Head of caudate nucleus (tissue), 42 donors: ENCODE measurements at places on chromosomes 1 and 21.

DNA sequence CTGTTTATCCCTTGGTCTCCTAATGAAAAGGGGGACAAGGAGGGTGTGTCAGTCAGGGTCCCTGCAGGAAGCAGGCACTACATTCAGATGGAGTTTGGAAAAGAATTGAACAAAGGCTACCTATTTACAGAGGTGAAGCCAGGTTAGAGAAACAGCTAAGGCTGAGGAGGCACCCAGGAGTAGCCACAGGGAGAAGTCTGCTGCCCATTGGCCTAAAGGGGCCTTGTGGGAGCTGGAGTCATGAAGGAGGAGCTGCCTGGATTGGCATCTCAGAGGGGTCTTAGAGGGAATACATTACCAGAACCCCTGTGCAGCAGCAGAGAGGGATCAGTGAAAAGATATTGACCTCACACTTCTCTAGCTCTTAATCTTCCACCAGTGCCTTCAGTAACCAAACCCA lies 31.2 kb upstream of the USP24 start:
- no peak for DNase-seq

- DNase-seq, result no peak
Measured at GRCh38 chr1:235831148-235831547, 35.6 kb downstream of the LYST start.

GRCh38 chr21:17644186-17644585 lies 31.5 kb upstream of the BTG3 start:
- no peak for DNase-seq

DNA sequence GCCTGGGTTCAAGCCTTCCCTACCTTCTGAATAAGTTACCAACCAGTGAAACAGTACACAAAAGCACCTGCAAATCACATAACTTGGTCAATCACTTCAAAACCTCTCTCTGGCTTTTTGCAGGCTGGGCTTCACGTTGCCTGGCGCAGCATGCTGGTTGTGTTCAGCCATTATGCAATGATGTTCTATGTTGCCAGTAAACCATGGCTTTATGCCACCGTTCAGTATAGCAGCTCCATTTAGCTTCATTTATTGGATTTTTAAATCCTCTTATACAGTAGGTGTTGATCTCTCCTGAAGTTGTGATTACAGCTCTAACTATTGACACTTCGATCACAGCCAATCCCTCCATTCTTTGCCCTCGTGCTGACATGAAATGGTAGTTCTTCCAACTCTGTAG lies 233.6 kb upstream of the PTBP2 start:
- no peak for DNase-seq

GRCh38 chr1:201882665-201883132 lies 6.0 kb upstream of the SHISA4 start:
- peak; percentile 72 for DNase-seq

DNA sequence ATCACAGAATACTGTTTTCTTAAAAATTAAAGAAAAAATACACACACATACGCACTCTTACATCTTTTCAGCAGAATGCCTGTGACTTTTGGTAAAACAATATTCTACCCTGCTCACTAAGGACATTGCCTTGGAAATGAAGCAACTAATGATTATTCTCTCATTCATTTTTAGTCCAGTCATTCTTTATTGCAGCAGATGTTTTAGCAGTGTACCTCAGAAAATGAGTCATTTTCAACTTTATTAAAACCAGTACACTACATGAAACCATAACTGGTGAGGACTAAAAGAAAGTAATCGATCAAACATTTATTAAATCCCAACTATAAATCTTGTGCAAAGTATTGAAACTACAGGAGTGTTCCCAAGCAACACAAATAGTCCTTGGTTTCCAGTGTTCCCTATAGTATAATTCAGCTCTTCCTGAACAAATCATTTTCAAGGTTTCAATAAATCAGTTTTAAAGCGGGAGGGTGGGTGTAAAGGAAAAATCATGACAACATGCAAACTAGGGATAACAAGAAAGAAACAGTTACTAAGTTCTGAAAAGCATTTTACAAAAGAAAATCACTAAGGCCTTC lies 114.2 kb downstream of the ADGRL4 start:
- no peak for DNase-seq

- no peak for DNase-seq
Measured at GRCh38 chr1:203631946-203632345, 5.3 kb downstream of the ATP2B4 start.

DNA sequence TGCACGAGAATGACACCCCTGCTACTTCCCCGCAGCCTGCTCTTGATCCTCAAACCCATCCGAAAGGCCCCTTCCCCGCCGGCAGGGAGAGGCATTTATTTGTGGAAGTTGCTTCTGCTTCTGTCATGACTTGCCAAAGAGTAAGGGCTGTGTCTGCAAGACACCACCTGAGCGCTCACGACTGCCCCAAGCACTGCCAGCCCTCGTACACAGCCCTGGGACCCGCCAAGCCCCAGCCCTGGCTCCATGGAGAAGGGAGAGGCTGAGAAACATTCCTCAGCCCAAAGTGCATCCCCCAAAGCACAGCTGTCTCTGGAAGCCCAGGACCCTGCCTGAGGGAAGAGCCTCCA lies 6.3 kb upstream of the TPRG1L start:
- no peak for DNase-seq

DNA sequence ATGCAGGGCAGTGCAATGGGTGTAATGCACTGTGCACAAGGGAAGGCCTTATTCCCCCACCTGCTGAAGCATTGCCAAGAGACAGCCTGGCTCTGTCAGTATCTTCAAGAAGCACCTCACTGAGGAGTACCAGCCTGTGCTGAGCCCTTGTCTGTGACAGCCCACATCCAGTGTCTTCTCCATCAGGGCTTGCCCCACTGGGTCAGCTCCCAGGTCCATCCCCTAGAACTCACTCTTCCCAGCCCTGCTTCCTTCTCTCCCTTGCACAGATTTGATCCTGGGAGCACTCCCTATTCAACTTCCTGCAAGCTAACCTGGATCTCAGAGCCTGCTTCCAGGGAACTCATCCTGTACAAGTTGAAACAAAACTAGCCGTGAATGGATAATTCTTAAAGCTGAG lies 33.6 kb upstream of the IFNGR2 start:
- DNase-seq, result no peak

DNA sequence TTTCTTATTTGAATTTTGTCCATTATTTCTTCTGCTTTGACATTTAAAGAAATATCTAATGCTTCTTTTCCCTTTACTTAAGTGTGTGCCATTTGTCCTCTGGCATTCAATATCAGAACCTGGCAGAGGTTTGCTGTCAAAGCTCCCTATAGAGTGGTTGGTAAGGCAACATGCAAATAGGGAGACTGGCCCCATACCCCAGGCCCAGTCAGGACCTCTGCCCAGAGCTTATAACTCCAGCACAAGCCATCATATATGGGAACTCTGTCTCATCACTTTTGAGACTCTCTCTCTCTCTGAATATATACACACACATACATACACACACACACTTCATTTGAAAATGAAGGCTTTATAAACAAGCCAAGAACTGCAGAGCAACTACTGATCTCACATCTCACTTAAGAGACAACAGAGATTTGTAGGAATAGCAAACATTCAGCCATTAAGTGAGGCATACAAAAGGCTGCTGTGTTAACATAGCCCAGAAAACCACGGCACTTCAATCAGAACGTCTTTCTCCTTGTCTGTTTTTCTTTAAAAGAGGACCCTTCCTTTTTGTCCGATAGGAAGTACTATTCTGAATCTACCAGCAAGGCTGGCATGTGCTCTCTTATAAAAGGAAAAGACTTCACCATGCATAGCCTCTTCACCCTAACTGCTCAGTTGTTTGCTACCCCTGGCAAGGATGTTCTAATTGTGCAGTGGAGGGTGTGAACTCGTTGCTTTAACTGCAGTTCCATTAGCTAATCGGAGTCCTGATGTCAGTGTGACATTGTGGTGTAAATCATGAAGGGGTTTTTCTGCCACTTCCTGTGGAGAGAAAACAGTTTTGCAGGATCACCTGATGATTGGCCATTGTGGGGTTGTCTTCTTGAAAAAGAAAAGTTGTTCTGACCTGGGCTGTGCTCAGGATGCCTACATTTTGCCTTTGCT lies 101.7 kb downstream of the NR5A2 start:
- no peak for DNase-seq

- DNase-seq, result no peak
Measured at GRCh38 chr1:162219461-162219860, 150.0 kb downstream of the NOS1AP start.

DNA sequence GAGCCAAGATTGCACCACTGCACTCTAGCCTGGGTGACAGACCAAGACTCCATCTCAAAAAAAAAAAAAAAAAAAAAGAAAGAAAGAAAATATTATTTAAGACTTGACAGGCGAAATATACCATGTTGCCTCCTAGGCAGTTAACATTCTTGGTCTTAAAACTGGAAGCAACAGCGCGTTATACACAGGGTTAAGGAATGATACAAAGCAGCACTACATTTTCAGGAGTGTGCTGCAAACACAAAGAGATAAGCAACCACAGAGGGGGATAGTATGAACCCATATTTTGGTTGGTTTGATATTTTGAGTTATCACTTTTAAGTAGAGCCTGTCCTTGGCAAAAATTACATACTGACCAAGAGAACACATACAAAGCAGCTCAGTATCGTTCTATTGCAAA lies 25.1 kb downstream of the USP24 start:
- no peak for DNase-seq
